Nasal cavity respiratory epithelium epithelial cell of viscerocranial mucosa (primary cell): ENCODE measurements at places on chromosomes 7 and 10. TPM values are rescaled to one million over a fixed set of nuclear protein-coding genes. Genes with fewer than 3 reads are reported as not detected.

The VSTM4 gene
- not detected in 2 replicates for total RNA-seq

The LRRD1 gene
- under 0.01 and 0.14 TPM in 2 replicates for total RNA-seq

The SPDYE5 gene
- total RNA-seq, result not detected in 2 replicates

The NPC1L1 gene
- under 0.01 and 0.14 TPM in 2 replicates for total RNA-seq

The ZNF503 gene
- 2.4 and 11.7 TPM in 2 replicates for total RNA-seq

The FFAR4 gene
- not detected in 2 replicates for total RNA-seq

The HTR5A gene
- not detected in 2 replicates for total RNA-seq

The SP4 gene
- 11.5 and 14.4 TPM in 2 replicates for total RNA-seq

The OPALIN gene
- not detected in 2 replicates for total RNA-seq

The STOX1 gene
- under 0.01 and 0.07 TPM in 2 replicates for total RNA-seq

The MKI67 gene
- 0.14 and 0.34 TPM in 2 replicates for total RNA-seq

The PYROXD2 gene
- total RNA-seq, result 0.68 and 4.6 TPM in 2 replicates

The DDC gene
- not detected in 2 replicates for total RNA-seq

The ZNF485 gene
- 4.8 and 8.8 TPM in 2 replicates for total RNA-seq

The TRPV5 gene
- total RNA-seq, result not detected in 2 replicates

The KCNH2 gene
- total RNA-seq, result under 0.01 and 0.14 TPM in 2 replicates

The CLDN3 gene
- total RNA-seq, result not detected in 2 replicates

The SLC18A3 gene
- not detected in 2 replicates for total RNA-seq

The ITPRIP gene
- 52.6 and 79.2 TPM in 2 replicates for total RNA-seq

The HOXA4 gene
- total RNA-seq, result not detected in 2 replicates

The NKX1-2 gene
- 1.4 and 2.9 TPM in 2 replicates for total RNA-seq

The OPN4 gene
- not detected in 2 replicates for total RNA-seq

The CDK13 gene
- 74.5 and 96.5 TPM in 2 replicates for total RNA-seq

The CREB3L2 gene
- total RNA-seq, result 12.6 and 27.0 TPM in 2 replicates

The CALHM1 gene
- not detected in 2 replicates for total RNA-seq

The VWA2 gene
- 2.7 and 4.7 TPM in 2 replicates for total RNA-seq

The AQP1 gene
- 0.14 TPM in 1 of 2 replicates, not detected in the other for total RNA-seq

The ASZ1 gene
- total RNA-seq, result not detected in 2 replicates
